ENCODE measurements at places on chromosomes 6 and 20.

GRCh38 chr20:43492101-43492500 is 15.4 kb upstream of the L3MBTL1 start:
- DNase-seq: no peak

DNA sequence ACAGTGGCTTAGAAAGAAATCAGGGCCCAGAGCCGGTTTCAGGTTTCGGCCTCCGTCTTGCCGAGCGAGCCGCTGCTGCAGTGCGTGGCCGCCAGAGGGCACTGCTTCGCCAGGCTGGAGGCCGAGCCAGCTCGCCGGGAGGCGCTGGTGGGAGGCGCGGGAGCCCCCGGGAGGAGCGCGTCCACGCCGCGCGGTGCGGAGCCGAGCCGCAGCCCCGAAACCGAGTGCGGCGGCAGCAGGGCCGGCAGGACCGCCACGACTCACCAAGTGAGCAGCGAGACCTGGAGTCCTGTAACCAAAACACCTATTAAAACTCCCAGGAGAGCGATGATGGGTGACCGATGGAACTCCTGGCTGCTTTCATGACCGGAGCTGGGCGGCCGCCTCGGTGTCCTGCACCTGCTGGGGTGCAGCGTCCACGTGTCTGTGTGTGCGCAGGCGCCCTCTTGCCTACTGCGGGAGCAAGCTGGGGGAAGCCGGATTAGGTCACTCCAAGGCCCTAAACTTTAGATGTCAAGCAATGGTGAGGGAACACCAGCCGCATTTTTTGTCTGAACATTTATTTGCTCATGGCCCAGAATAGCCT is 186.9 kb upstream of the UST start:
- peak; percentile 72 for DNase-seq

- peak; percentile 45 for DNase-seq
Measured at GRCh38 chr6:123276546-123276980, 280.5 kb downstream of the CLVS2 start.

GRCh38 chr6:150915880-150916265 is 50.4 kb downstream of the MTHFD1L start:
- no peak for DNase-seq

Measured in hematopoietic multipotent progenitor cell treated with erythropoietin and hydrocortisone succinate and interleukin-3 and kit ligand, for 6 days (in vitro differentiated cells).